Aorta (tissue), 5 donors: ENCODE measurements at places on chromosomes 13 and 19. TPM values are rescaled to one million over a fixed set of nuclear protein-coding genes. Genes with fewer than 3 reads are reported as not detected.

The SIGLECL1 gene
- not detected for total RNA-seq

The SERPINE3 gene
- not detected for total RNA-seq

The C19orf85 gene
- not detected for total RNA-seq

The SPATA13 gene
- total RNA-seq: 10.9 TPM

The ZNF765 gene
- total RNA-seq: 13.5 TPM

The CDX2 gene
- total RNA-seq: not detected

The FGF22 gene
- total RNA-seq: 0.36 TPM
